ENCODE measurements at places on chromosomes 12 and 14.

DNA sequence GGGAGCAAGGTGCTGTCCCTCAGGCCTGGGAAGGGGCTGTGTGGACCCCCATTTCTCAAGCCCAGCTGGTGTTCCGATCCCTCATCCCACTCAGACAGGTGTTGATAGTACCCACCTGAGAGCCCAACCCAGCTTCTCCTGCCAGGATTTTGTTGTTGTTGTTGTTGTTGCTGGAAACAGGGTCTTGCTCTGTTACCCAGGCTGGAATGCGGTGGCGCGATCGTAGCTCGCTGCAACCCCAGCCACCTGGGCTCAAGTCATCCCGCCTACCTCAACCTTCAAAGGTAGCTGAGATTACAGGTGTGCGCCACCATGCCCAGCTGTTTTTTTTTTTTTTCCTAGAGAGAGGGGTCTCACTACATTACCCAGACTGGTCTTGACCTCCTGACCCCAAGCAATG, 209.9 kb downstream of the PHETA1 start:
- DNase-seq: no peak

GRCh38 chr14:21014761-21015190, 10.1 kb downstream of the NDRG2 start:
- DNase-seq: peak; percentile 81

- no peak for DNase-seq
These were observed 52.2 kb downstream of the SPPL3 start for GRCh38 chr12:120851944-120852343.

- no peak for DNase-seq
These were observed 60.0 kb downstream of the LIN52 start for GRCh38 chr14:74144789-74145188.

GRCh38 chr12:77163074-77164038, 98.0 kb upstream of the E2F7 start:
- DNase-seq: no peak

- DNase-seq: no peak
These were observed 55.8 kb downstream of the MAP3K9 start for GRCh38 chr14:70753518-70753953.

GRCh38 chr14:22552001-22552826, 36.8 kb downstream of the DAD1 start:
- no peak for DNase-seq

- no peak for DNase-seq
These were observed 29.1 kb upstream of the APOF start for GRCh38 chr12:56391721-56392120.

DNA sequence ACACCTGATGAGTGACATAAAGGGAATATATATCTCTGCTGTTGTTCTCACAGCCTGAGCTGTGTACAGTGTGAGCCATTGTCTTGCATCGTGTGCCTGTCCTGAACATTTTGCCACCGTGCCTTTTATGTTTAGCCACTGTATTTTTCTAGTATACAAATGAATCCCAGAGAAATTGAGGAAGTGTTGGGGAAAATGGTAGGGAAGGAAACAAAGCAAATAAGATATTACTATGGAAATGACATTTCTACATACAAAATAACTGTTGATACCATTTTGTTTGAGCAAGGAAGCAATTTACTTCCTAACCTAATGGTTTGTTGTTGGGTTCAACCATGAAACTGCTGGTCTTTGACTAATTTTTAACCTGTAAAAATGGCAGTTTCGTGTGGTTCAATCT, 5.5 kb downstream of the PSMA6 start:
- DNase-seq: no peak

DNA sequence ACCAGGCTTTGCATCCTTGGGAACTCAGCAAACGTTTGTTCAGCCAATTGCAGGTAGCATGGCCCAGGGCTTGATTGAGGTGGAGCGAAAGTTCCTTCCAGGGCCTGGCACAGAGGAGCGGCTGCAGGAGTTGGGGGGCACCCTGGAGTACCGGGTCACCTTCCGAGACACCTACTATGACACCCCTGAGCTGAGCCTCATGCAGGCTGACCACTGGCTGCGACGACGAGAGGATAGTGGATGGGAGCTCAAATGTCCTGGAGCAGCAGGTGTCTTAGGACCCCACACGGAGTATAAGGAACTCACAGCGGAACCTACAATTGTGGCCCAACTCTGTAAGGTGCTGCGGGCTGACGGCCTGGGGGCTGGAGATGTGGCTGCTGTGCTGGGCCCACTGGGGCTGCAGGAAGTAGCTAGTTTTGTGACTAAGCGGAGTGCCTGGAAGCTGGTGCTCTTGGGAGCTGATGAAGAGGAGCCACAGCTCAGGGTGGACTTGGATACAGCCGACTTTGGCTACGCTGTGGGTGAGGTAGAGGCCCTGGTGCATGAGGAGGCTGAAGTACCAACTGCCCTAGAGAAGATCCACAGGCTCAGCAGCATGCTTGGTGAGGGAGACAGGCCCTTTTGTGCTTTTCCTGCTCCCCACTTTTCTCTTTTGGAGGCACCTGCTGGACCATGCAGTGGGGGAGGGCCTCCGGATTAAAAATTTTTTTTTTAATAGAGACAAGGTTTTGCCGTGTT, 799 bp downstream of the THTPA start:
- DNase-seq: no peak

GRCh38 chr12:3523058-3523457, 32.1 kb downstream of the PRMT8 start:
- DNase-seq: no peak

GRCh38 chr12:130828895-130829294, 10.2 kb downstream of the STX2 start:
- no peak for DNase-seq

GRCh38 chr12:13052421-13052820, 8.2 kb downstream of the FAM234B start:
- DNase-seq: no peak

DNA sequence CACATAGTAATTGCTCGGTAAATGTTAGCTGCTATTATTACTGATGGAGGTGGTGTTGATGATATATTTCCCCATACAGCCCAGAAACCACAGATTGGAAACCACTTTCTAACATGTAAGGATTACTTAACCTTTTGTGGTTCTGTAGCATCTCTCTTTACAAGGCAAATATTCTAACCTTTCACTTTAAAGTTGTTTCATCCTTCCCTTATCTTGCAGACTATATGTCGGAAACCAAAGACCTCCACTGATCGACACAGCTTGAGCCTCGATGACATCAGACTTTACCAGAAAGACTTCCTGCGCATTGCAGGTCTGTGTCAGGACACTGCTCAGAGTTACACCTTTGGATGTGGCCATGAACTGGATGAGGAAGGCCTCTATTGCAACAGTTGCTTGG, 75.8 kb downstream of the FRMD6 start:
- DNase-seq: no peak

DNA sequence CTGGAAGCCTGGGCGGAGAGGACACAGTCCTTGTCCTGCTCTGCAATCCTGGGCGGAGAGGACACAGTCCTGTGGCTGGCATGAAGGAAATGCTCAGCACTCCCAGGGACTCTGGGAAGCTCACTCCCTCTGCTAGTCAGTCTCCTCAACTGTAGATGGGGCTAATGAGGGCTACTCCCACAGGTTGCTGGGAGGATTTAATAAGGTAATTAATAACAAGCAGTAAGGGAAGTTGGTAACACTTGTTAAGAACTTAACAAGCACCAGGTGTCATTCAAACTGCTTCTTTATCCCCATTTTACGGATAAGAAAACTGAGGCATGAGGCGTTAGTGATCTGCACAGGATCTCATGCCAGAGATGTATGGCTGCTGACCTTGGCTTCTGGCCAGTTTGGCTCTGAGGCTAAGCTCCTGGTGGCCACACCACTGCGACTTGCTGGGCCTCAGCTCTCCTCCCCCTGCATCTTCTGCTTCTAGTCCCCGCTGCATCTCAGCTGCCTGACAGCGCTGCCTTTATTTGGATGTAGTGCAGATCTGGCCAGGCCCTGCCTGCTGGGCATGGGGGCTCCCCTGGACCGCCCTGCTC, 54.1 kb upstream of the BEGAIN start:
- no peak for DNase-seq

DNA sequence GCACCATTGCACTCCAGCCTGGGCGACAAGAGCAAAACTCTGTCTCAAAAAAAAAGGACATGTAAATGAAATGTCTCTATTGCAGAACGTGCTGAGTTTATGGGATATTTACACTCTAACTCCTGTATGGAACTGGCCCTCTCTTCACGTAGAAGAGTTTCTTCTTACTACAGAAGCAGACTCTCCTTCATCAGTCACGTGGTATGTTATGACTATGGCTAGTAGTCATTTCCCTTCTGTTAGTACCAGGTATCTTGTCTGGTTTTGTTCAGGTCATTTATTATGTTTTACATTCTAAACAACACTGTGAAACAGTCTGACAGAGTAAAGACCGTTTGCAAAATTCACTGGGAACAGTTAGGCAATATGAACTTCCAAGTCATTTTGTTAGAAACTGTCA, 20.3 kb downstream of the KNTC1 start:
- DNase-seq: no peak

DNA sequence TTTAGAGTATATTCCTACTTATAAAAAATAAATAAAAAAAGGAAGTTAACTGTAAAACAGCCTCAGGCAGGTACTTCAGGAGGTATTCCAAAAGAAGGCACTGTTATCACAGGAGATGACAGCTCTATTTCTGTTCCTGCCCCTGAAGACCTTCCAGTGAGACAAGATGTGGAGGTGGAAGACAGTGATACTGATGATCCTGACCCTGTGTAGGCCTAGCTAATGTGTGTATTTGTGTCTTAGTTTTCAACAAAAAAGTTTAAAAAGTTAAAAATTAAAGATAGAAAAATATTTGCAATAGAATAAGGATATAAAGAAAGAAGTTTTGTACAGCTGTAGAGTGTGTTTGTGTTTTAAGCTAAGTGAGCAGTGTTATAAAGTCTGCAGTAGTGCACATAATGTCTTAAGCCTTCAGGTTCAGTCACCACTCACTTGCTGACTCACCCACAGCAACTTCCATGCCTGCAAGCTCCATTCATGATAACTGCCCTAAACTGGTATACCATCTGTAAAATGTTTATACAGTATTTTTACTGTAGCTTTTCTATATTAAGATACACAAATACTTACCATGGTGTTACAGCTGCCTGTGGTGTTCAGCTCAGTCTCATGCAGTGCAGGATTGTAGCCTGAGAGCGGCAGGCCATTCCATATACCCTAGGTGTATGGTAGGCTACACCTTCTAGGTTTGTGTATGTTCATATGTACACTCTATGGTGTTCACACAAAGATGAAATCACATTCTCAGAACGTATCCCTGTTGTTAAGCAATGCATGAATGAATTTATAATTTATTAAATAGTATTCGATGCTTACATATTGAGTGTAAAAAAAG, 121.1 kb downstream of the ANO6 start:
- no peak for DNase-seq

DNA sequence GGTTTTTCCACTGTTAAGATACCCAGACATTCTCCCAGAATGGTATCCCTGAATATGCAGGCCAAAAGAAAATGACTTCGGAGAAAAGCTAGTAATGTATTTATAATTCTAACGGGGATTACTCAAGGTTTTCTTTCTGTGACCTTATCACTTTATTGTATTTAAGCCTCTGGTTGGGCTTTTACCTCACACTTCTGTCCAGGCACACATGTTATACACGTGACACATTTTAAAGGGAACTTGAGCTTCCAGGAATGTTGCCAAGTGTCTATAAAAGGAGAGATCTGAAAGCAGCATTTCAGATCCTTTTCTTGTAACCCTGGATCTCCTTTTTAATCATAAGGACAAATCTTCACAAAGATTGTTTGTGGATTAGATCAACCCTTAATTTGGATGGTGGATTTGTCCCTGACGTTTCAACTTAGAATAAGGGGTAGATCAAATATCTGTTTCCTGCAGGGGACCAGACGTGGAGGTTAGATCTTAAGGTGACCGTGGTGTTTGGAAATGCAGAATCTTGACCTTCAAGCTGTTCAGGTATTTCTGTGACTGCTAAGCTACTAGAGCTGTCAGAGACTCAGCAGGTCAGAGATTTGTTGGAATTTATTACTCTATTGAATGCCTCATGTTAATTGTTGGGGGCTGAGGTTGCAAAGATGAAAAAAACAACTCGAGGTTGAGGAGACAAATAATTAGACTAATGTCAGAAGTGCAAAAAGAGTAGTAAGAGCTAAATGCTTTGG, 1.5 kb downstream of the CIPC start:
- DNase-seq: no peak

DNA sequence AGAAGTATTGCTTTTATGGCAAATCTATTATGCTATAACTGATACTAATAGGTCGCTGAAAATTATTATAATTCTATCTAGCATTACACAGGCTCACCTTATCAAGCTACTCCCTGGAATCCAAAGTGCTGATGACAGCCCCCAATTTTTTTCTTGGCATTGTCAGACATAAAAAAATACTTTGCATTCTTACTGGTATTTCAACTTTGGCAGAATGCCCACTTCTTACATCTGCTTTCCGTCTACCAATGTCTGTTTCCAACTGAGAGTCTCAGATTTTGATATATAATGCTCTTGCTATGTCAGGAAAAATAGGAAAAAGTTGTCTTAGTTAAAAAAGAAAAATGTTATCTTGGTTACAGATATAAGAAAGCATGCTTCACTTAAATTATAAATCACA, 615.4 kb downstream of the C12orf50 start:
- DNase-seq: no peak

DNA sequence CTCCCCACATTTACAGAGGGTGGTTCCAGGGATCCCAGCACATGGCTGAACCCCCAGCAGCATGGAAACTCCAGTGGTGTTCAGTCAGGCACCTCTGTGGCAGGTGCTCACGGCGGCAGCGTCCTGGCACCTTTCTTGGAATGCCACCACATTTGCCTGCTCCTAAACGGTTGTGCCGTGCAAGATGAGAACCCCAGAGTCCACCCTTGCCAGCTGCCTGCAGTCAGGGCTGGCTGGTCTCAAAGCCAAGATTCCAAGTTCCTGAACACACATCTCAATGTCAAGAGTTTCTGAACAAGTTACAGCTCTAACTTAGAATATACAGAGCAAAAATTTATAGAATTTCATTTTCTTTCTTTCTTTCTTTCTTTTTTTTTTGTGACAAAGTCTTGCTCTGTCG, 38.7 kb downstream of the DDX51 start:
- DNase-seq: no peak

- DNase-seq: no peak
These were observed 15.0 kb upstream of the CACNA2D4 start for GRCh38 chr12:1933342-1934051.

- DNase-seq: no peak
These were observed 72.2 kb downstream of the TMEM132C start for GRCh38 chr12:128339126-128339520.

DNA sequence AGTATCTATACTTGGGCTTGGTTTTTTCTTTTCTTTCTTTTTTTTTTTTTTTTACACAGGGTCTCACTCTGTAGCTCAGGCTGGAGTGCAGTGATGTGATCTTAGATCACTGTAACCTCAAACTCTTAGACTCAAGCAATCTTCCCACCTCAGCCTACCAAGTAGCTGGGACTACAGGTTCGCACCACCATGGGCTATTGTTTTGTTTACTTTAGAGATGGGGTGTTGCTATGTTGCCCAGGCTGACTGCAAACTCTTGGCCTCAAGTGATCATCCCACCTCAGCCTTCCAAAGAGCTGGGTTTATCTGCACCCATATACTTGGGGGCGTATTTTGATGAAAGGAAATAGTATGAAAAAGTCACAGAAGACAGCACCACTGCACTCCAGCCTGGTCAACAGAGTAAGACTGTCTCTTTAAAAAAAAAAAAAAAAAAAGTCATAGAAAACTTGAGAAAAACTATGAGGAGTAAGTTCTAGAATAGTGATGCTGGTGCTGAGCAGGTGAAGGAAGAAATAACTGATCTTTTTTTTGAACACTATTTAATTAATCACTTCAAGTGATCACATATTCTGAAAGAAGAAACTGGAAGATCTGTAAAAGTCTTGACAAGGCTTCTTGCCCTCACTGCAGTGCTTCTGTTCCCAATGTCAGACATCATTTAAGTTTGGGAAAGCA, 53.8 kb upstream of the NPFF start:
- DNase-seq: no peak

Measured in activated CD4-positive, alpha-beta T cell treated with anti-CD3 and anti-CD28 coated beads, Interleukin-2, amount 50 U/mL, for 4 hours (primary cell).